T-cell (primary cell): ENCODE measurements at places on chromosomes 16 and 17.

DNA sequence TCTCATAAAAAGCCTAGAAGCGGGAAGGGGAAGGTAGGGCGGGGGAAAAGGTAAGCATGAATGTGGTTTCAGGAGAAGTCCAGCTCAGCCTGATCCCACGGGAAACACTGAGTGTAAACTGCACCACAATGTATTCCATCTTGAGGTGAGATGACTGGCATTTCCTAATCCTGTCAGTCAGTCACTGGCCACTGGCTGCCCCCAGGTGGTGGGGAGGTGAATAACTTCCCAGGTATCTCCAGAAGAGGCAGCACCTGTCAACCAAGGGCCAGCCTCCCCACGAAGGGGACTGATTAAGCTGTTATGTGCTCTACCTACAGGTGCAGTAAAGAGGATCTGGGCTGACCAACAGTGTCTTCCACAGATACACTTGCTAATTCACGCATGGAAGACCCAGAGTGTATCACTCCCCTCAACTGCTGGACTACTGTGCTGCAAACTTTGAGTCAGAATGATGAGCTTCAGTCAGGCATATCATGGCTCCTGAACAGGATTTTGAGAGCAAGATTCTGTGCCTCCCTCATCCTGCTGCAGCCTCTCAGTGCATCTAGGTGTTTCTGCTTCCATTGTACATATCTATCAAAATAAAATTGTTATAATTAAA lies 108.5 kb upstream of the CCL2 start:
- DNase-seq, result no peak

GRCh38 chr17:80746262-80746935 lies 201.8 kb downstream of the RPTOR start:
- DNase-seq, result no peak

- DNase-seq, result no peak
Observed at GRCh38 chr17:65527857-65528591, 33.4 kb downstream of the AXIN2 start.

DNA sequence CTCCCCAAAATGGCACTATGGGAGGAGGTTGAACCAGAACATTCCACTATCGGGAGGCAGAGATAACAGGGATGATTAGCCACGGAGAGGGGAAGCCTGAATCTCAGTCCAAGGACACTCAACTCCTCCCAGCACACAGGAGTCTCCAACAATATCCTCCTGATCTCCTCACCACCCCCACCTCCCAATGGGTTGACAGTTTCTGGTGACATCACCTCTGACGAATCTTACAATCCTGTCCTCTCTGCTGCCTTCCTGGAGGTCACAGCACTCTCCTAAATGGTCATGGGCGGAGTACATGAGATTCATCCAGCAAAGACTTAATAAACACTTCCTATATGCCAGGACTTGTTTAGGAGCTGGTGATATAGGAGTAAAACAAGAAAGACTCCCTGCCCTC lies 80.9 kb downstream of the SLC6A2 start:
- no peak for DNase-seq

DNA sequence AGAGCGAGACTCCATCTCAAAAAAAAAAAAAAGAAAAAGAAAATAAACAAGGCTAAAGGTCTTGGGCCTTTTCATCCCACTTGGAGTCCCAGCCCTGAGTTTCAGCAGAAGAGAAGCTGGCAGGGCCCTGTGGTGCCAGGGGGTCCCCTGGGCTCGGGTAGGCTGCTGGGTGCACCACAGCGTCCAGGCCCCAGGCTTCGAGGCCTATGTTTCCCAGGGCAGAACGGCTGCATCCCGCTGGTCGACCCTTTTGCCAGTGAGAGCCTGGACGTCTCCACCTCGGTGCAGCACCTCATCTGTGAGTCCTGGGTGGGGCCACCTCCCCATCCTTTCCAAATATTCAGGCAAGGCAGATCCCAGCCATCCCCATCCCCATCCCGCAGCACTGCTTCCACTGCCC lies 2.2 kb downstream of the TMEM235 start:
- no peak for DNase-seq

- DNase-seq, result no peak
Observed at GRCh38 chr16:84686707-84687298, 13.0 kb upstream of the USP10 start.
